ENCODE measurements at places on chromosomes 1 and 21. TPM values are rescaled to one million over a fixed set of nuclear protein-coding genes. Genes with fewer than 3 reads are reported as not detected.

GRCh38 chr1:160371346-160371631, 4.4 kb downstream of the NHLH1 start:
- no peak for DNase-seq

DNA sequence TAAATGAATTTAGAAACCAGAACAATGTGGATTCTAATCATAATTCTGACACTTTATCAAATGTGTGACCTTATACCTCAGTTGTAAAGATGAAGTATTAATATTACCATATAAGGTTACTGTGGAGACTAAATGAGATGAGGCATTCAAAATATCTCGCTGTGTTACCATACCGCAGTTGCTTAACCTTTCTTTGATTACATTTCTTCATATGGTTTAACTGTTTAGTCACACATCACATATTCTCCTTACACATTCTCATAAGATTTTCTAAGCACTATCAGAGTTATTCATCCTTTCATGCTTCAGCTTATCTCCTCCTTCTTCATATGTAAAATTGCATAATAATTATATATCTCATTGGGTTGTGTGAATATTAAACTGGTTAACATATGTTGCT, 88.9 kb downstream of the LRRC53 start:
- no peak for DNase-seq

The TRMT1L gene
- 16.7 TPM for total RNA-seq

GRCh38 chr1:214124281-214124805, 136.6 kb downstream of the PROX1 start:
- no peak for DNase-seq

- no peak for DNase-seq
These were observed 7.3 kb upstream of the TINAGL1 start for GRCh38 chr1:31568895-31569595.

- no peak for DNase-seq
These were observed 55.0 kb downstream of the WNT9A start for GRCh38 chr1:227892489-227893299.

DNA sequence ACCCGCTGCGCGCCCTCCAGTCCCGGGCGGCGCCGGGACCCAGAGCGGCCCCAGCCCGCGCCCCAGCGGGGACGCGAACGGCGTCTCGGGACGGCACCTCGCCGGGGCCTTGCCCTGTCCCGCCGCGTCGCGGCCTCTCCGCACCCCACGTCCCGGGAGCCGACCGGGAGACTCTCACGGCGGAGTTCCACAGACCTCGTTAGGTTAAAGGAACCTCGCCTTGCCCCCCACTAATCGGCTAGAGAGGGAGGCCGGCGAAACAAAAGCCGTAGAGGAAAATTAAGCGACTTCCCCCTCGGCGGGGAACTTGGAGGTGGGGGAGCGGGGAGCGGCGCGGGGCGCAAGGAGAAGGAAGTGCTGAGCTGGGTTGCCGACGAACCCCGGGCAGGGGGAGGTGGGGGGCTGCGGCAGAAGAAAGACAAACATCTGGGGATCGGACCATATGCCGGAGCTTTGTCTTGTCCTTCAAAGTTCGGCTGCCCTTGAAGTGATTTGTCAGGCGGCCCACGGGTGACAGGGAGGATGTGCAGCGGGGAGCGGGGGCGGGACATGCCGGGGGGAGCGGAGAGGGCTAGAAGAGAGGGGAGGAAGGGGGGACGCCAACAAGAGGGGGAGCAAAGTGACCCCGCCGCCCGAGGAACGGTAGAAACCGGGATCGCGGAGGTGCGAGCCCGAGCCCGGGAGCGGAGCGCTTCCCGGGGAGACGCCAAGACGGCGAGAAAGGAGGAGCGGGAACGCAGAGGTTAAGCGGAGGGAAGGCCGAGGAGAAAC, 120.0 kb upstream of the RRP15 start:
- peak; percentile 31 for DNase-seq

Measured in hematopoietic multipotent progenitor cell (in vitro differentiated cells).